ENCODE measurements at places on chromosomes 11 and 22.
A peak's percentile ranks its signal among the peaks of the same experiment; 100 is the strongest.

GRCh38 chr11:79331203-79331901, 109.5 kb downstream of the TENM4 start:
- peak; percentile 42 for DNase-seq

- DNase-seq = no peak
Observed at GRCh38 chr11:126339863-126340434, 15.5 kb upstream of the ST3GAL4 start.

DNA sequence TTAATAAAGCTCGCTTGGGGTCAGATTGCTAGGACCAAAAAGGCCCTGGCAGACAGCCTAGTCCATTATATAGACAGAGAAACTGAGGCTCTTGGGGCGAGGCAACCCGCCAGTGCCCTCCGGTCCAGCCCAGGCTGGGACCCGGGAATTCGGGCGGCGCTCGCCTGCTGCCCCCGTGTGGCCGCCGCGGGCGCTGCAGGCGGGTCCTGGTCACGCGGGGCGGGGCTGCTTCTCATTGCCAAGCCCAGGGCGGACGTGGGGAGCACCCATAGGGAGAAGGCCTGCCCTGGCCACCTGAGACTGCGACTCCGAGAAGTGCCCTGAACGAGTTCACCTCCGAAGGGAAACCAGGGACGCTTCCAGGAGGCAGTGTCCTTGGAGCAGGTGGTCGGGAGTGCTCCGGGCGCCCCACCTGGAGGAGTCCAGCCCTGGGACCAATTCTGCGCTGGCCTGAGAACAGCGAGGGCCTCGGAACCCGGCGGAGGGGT, 36.0 kb upstream of the CSNK1E start:
- DNase-seq = no peak

DNA sequence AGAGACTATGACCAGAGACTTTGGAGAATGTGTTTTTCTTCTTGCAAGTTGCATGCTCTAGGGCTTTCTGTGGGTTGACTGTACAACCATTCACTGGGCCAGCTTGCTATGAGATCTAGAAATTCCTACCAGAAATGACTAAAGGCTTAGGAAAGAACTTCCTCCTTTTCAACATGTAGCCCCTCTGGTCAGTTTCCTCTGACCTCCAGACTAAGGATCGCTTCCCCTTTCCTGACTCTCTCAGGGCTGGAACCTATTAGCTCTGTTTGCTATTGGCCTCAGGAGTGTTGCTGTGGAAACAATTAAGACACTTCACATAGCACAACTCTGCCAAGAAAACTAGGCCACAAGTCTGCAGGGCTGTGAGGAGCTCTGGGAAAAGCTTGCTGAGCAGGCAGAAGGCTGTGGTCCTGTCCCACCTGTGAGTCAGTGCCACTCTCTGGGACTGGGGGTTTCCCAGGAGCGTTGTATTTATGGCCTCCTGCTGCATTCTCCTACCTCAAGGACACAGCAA, 10.7 kb downstream of the CRY2 start:
- no peak for DNase-seq

- DNase-seq = no peak
Observed at GRCh38 chr11:83257761-83258168, 28.4 kb downstream of the CCDC90B start.

- no peak for DNase-seq
Observed at GRCh38 chr11:316891-317301, 3.1 kb downstream of the IFITM1 start.

DNA sequence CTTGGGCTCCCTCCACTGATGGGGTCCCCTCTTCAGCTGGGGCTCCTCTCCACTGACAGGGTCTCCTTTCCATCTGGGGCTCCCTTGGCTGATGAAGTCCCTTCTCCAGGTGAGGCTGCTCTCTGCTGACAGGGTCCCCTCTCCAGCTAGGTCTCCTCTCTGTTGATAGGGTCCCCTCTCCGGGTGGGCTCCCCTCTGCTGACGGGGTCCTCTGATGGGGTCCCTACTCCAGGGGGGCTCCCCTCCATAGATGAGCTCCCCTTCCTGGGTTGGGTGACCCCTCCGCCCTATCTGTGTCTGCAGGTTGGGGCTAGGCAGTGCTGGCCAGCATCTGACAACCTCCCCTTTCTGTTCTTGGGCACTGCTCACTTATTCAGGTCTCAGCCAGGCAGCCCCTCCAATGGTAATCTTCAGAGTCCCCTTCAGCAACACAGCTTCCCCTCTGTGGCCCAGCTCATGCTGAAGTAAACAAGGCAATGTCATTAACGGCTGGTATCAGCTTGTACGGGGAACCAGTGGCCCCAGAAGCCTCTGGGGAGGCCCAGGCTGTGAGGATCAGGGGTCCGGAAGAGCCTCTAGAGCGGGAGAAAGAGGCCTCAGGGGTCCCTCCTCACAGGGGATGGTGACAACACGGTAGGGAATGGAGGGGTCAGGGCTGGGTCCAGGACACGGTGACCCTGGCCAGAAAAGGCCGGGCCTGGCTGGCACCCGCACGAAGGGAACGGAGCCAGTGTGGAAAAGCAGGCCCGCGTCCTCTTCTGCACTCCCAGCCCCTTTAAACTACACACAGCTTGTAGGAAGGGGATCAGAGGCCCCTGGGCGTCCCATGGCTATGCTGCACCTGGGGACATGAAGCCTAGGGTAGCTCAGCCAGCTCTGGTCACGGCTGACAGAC, 9.6 kb upstream of the CD81 start:
- DNase-seq = no peak

DNA sequence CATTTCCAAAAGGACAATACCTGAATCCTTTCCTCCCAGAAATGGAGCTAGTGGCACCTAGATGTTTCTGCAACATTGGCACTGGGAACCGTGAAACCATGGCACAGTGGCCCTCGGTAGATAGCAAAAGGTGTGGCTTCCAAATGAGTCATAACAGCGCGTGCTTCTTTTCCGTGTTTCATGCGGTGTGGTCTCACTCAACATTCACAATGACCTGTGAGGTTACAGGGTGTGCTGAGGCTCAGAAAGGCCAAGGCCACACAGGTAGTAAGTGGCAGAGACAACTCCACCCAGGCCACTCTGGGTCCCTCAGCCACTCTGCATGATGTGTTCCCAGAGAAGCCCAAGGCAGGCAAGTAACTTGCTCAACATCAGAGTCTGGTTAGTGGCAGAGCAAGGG, 67.4 kb downstream of the TP53I11 start:
- no peak for DNase-seq

- DNase-seq = no peak
Observed at GRCh38 chr11:60981515-60981914, 10.0 kb downstream of the CD6 start.

GRCh38 chr11:75063741-75064314, 32.8 kb downstream of the OR2AT4 start:
- no peak for DNase-seq

GRCh38 chr11:63240098-63240497, 3.3 kb downstream of the SLC22A25 start:
- DNase-seq = no peak

DNA sequence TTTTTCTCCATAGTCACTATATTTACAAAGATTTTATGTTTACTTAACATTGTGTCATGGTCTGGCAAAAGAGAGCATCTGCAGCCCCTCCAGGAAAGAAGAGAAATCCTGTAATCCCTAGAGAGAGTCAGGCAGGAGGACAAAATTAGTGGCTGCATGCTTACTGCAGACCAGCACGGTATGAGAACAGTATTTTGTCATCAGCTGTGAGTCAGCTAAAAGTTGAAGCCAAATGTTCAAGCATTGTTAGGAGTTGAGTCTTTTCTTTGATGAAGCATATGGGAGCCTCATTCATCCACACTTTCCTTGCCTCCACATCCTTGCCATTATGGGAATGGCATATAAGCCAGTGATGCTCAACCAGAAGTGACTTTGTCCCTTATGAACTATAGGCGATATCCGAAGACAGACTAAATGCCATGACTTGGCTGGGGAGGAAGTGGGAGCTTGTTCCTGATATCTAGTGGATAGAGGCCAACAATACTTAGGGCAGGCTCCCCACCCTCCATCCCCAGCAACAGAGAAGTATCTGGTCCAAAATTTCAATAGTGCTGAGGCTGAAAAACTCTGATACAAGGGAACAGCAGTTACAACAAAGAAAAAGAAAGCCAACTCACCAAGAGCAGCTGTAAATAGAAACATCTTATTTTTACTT, 112.0 kb upstream of the OR5AK2 start:
- DNase-seq = no peak
